Effector CD4-positive, alpha-beta T cell (primary cell): ENCODE measurements at places on chromosomes 11 and 22.

GRCh38 chr11:78855116-78855515 lies 280.5 kb upstream of the NARS2 start:
- no peak for DNase-seq

DNA sequence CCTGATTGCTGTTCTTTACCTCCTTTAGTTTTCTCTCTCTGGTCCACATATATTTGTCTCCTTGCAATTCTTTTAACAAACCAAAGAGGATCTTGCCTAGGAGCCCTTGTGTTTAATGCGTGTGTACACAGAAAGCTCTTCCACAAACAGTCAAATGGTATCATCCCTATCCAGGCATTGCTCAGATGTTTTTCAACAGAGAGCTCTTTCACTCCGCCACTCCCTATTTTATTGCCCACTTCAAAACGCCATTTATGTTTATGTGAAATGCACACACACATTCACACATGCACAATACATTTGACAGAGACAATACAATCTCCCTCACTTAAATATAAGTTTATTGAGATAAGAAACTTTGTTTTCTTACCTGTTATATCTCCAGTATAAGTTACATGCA lies 4.7 kb downstream of the OR5AP2 start:
- no peak for DNase-seq

- no peak for DNase-seq
Observed at GRCh38 chr11:44893308-44893822, 57.3 kb downstream of the TP53I11 start.

DNA sequence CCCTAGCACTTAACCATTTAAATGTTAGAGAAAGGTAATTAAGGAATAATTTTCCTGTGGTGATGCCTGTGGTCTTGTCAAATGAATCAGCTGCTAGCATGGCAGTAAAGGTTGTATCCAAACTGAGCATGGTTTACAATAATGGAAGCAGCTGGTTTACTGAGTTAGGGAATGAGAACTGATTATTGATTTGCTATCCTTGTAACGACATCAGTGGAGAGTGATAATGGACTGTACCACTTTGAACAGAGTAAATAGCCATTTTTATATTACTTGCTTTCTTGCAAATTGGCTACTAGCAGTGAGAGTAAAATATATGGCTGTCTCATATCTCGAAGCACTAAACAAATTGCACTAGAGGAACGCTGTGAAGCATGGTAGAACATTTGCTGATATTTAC lies 589.0 kb upstream of the ANO5 start:
- no peak for DNase-seq
